ENCODE measurements at places on chromosomes 3 and 15.

DNA sequence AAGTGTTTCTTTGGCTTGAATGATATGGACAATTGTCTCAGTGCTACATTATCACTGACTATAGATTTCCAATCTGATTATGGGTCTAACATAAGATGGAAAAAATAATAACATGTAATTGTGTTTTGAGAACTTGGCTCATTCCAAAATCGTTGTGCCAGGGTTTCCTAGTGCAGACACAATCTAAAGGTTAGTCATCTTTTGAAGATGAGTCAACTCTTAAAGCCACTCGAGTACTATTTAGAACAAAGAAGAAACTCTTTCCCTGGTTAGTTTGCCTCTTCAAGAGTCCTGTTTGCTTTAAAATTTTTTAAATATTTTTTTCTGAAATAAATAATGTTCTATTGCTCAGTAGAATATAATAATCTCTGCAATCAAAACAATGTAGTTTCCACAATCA, 301.0 kb downstream of the CADM2 start:
- no peak for DNase-seq

- DNase-seq, result no peak
Measured at GRCh38 chr15:60395276-60396011, 2.3 kb downstream of the ANXA2 start.

GRCh38 chr15:67091071-67091979, 25.9 kb downstream of the SMAD3 start:
- no peak for DNase-seq

GRCh38 chr3:140530131-140530530, 147.7 kb upstream of the TRIM42 start:
- DNase-seq, result no peak

GRCh38 chr15:68554721-68555678, 23.8 kb upstream of the CORO2B start:
- no peak for DNase-seq

GRCh38 chr3:69330891-69331400, 54.9 kb downstream of the FRMD4B start:
- no peak for DNase-seq

- DNase-seq, result peak; percentile 57
Measured at GRCh38 chr15:42069496-42070278, 24.7 kb downstream of the PLA2G4D start.

DNA sequence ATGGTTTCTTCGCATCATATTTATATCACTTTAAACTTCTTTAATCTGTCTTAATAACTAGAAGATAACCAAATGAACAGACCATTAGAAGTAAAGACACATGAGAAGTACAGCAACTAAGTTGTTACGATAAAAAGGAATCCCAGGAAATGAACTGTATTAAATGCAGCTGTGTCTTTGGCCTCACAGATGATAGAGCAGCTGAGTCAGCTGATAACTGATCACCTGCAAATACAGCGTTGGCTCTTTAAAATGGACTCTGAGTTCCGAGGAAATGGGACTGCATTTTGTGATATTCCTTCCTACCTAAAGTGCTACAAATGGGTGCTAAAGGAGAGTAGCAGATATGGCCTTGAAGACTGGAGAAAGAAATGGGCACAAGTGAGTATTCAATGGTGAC, 121.0 kb upstream of the C15orf61 start:
- DNase-seq, result no peak

GRCh38 chr15:63244399-63244798, 33.0 kb upstream of the APH1B start:
- no peak for DNase-seq

DNA sequence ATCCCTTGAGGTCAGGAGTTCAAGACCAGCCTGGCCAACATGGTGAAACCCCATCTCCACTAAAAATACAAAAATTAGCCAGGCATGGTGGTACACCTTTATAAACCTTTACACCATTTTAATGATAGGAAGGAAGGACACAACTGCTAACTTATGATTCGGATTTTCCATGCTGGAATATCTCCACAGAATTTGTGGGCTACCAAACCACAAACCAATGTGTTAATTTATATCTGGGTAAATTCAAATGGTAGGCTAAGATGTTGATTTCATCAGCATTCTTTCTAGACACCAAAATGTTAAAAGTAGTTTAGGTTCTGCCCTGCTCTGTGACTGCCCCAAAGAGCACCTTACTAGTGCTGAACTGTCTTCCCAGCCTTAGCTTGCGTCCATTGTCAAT, 72.8 kb downstream of the POLQ start:
- no peak for DNase-seq

- no peak for DNase-seq
Measured at GRCh38 chr15:60399931-60400330, 2.1 kb upstream of the ANXA2 start.

DNA sequence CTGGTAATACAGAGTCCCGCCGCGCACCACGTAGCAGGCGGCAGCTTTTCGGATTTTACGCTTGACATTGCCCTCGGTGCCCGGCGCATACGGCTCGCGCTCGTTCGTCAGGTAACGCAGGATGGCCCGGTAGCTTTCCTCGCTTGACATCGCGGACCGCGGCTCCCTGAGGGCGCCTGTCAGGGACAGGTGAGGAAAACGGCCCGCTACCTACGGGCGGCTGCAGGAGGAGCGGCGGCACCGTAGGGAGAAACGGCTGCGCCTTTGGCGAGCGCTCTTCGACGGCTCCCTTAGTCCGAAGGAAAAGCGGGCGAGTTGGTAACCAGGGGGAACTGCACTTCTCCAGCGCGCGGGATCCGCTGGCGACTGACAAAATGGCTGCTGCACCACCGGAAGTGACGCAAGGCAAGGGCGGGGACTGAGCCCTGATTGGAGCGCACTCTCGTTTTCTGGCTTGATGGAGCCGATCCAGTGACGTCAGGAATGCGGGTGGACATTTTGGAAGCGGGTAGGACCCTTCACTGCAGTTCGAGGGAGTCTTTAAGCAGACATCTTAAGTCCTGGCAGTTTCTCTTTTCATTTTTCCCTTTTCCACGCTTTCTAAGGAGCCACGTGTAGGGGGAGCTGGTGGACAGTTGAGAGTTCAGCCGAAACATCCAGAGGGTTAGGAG, at the start of gene ZBTB11:
Gene ZBTB11 (minus strand): TSS at position 368 of the 671 bp plus-strand sequence. CDS start 218 bp downstream, at position 150.
- peak; percentile 100 for DNase-seq

DNA sequence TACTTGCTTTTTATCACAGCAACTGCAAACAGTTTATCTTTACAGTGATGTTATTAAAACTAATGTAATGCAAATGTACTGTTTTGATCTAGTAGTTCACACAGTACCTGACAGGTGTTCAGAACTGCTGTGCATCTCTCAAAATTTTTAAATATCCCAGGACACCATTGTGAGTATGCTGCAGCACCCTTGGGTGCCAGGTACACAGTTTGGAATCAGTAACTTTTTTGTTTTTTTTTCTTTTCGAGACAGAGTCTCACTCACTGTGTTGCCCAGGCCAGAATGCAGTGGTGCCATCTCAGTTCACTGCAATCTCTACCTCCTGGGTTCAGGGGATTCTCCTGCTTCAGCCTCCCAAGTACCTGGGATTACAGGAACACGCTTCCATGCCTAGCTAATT, 3.0 kb downstream of the KNL1 start:
- DNase-seq, result no peak

GRCh38 chr3:188473591-188474288, 319.8 kb downstream of the LPP start:
- DNase-seq, result no peak

DNA sequence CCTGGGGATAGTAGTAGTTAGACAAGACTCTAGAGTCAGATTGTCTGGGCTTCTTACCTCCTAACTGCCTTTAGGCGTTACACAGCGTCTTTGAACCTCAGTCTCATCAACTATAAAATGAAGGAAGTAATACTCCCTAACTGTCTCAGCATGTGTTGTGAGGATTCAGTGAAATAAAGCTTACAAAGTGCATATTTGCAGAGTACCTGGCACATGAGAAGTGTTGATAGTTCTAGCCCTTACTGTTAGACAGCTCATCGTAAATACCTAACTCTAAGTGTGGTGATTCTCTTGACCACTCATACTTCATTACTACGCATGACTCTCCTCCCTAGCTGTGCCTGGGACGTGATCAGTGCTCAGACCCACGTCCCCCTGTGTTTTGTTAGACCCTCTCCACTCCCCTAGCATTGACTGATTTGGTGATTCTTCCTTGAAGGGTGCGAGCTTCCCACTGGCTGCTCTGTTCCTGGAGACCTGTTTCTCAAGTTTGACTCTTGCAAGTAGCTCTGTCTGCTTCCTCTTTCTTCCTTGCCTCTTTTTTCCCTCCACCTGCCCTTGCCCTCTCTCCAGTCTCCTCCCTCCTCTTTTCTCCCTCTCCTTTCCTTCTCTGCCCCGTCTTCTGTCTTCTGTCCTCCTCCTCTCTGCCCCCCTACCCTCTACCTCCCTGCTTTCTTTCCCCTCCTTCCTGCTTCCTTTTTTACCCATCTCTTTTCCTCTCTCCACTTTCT, 124.2 kb downstream of the SLC25A26 start:
- no peak for DNase-seq

- DNase-seq, result no peak
Measured at GRCh38 chr15:93570527-93570926, 481.5 kb upstream of the RGMA start.

GRCh38 chr3:194906229-194906629, 220.5 kb downstream of the FAM43A start:
- no peak for DNase-seq

- DNase-seq, result no peak
Measured at GRCh38 chr3:178551916-178552321, 15.7 kb downstream of the KCNMB2 start.

GRCh38 chr15:49898575-49899283, 220.3 kb downstream of the ATP8B4 start:
- DNase-seq, result no peak

DNA sequence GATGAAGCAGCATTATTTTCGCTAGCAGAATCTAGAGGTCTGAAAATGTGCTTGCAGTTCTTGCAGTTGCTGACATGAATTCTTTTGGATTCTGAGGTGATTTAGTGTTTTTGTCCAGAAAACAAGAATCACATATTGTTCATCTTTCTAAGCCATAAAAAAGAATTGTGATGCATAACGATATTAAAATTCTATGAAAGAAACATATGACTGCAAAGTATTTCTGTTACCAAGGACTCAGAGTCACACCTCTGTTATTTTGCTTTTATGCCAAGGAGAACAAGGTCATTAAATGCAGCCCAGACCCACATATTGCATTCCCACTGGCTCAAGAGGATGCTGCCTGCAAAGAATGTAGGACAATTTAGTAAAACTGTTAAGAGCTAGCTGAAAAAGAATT, 299.8 kb upstream of the GPR149 start:
- DNase-seq, result no peak

DNA sequence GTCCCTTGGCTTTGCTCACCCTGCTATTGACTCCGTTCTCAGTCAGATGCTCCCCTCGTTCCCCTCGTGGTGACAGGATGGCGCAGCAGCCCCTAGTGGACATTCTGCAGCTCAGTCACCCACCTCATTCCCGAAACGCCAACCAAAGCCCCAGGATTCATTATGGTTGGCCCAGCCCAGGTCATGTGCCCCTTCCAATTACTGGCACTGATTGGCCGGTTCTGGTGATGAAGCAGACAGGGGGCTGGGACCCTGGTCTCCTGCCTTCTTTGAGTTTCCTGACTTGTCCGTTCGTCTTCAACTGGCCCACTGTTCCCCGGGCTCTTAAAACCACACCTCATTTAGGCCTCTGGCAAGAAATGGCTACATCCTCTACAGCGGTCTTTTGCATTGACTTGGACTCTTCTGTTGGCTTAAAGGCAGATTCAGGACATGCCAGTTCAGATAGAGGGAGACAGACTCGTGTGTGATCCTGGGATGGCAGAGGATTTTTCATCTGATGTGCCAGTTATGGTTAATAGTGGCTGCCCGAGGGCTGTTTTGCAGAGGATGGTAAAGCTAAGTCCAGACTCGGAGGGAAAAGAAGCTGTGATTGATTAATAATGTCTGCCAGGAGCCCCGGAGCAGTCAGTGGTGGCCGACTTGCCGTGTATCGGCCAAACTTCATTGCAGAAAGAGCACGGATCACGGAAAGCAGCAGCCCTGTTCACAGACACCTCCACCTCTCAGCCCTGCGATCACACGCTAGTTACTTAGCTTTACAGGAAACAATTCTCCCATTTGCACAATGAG, 37.8 kb downstream of the LSM3 start:
- DNase-seq, result no peak

- no peak for DNase-seq
Measured at GRCh38 chr3:138732456-138732855, 102.3 kb downstream of the PIK3CB start.

DNA sequence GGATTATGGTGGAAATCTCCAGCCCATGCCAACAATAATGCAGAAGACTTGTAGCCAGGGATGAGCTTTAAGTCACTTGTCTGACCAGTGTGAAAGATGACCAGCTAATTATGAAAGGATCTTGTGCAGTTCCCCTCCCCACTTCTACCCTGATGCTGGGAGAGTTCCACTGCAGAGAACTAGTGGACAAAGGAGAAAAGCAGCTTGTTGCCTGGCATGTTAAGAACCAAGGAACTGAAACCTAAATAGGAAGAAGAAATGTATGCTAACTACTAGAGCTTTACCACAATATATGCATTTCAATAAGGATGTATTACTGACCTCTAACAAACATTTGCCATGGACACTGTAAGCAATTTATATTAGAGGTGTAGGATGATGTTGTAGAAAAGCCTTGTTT, 52.2 kb upstream of the CSTA start:
- no peak for DNase-seq

DNA sequence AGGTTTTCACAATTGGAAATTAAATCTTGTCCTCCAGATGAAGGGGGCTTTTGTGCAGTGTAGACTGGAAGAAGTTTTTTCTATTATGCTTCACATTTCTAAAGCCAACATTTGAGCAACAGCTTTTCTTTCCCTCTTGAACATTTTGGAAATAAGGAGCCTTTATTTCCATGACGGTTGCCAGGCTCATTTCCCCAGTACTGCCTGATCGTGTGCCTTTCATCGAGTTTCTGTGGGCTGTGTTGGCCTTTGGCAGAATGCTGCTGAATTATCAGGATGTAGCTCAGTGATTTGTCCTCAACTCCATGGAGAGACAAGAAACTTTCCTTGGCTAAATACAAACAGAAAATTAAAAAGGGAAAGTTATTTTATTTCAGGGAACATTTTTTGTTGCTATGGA, 314.8 kb upstream of the LRRC3B start:
- DNase-seq, result no peak

DNA sequence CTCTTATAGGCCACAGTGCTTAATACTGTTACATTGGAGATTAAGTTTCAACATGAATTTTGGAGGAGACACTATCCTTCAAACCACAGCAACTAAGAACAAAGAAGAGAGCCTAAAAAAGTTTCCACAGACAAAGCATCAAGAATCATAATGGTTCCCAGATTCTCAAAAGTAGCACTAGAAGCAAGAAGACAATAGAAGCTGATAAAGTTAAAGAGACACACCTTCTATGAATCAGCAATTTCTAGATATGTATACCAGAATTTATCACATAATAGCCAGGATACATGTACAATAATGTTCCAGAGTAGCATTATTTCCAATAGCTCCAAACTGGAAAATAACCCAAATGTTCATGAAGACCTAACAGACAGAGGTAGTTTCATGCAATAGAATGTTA, 12.2 kb downstream of the NKIRAS1 start:
- no peak for DNase-seq
